ENCODE measurements at places on chromosomes 1 and 21.

- no peak for DNase-seq
Observed at GRCh38 chr1:202130297-202130721, 7.6 kb downstream of the GPR37L1 start.

GRCh38 chr1:204307334-204307883, 52.3 kb downstream of the PLEKHA6 start:
- no peak for DNase-seq

GRCh38 chr1:197367627-197368026, 99.6 kb downstream of the CRB1 start:
- DNase-seq: no peak

- DNase-seq: no peak
Observed at GRCh38 chr1:10867138-10867721, 70.8 kb upstream of the CASZ1 start.

- DNase-seq: no peak
Observed at GRCh38 chr1:102252731-102253505, 256.2 kb upstream of the OLFM3 start.

GRCh38 chr1:223849352-223850254, 3.9 kb upstream of the TP53BP2 start:
- DNase-seq: no peak

DNA sequence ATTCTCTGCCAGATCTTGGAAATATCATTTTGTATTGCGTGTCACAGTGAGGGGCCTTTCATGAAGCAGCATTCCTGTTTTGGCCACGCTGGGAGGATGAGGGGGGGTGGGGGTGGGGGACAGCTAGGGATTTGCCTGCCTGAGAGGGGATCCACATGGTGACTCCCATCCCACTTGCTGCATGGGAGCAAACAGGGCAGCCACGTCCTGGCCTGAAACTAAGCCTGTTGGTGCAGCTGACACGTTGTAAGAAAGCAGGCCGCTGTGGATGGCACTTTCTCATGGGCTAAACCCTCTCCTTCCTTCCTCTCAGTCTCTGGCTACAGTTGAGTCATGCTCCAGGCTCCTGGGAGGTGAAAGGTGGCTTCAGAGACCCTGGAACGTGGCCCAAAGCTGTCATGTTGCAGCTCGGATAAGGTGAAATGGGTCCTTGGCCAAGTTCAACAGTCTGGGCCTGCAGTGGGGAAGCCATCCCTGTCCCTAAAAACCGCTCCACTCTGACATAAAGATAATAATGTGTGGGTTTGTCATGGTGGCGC, 346.7 kb upstream of the VAMP3 start:
- DNase-seq: peak; percentile 37

DNA sequence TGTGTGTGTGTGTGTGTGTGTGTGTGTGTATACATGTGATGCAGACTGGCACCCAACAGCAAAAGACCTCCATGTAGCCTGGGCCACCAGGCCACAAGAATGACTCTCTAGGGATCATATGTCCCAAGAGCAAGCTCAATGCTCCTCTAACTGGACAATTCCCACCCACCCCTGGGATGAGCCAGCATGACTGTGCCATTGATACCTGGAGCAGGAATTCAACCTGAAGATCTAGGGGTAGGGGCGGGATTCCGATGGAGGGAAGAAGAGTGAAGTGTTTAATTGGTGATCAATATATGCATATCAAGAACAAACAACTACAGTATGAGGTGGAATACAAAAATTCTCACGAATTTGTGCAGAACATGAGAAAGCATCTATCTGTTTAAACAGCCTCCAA, 136.2 kb downstream of the PSMG1 start:
- DNase-seq: no peak

DNA sequence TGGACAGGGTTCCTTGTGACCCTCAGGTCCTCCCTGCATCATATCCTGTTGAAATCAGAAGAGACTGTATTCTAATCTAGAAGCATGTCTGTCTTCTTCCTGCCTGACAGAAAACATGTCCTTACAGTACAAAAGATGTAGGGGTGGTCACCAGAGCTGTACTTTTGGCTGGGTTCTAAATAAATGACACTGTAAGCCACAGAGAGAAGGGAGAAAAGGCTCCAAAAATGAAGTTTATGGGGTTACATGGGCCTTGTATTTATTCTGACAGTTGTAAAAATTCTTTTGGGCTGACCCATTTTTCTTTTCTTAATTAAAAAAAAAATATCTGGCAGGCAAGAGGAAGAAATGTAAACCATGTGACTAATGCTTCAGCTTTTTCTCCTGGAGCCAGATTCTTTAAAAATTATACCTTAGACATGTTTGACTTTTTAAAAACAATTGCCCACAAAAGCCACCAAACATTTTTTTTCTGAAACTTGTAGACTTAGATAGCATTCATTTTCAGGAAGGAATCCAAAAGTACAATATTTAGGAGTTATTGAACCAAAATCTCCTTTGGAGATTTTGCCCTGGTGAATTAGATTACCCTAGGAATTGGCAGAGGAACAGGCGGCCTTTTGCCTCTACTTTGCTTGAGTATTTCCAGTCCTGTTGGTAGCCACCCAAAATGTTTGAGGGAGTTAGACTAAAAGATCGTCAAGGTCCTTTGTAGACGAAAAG, 17.1 kb downstream of the RGL1 start:
- no peak for DNase-seq

GRCh38 chr1:60958001-60958400, 124.4 kb upstream of the NFIA start:
- DNase-seq: no peak

DNA sequence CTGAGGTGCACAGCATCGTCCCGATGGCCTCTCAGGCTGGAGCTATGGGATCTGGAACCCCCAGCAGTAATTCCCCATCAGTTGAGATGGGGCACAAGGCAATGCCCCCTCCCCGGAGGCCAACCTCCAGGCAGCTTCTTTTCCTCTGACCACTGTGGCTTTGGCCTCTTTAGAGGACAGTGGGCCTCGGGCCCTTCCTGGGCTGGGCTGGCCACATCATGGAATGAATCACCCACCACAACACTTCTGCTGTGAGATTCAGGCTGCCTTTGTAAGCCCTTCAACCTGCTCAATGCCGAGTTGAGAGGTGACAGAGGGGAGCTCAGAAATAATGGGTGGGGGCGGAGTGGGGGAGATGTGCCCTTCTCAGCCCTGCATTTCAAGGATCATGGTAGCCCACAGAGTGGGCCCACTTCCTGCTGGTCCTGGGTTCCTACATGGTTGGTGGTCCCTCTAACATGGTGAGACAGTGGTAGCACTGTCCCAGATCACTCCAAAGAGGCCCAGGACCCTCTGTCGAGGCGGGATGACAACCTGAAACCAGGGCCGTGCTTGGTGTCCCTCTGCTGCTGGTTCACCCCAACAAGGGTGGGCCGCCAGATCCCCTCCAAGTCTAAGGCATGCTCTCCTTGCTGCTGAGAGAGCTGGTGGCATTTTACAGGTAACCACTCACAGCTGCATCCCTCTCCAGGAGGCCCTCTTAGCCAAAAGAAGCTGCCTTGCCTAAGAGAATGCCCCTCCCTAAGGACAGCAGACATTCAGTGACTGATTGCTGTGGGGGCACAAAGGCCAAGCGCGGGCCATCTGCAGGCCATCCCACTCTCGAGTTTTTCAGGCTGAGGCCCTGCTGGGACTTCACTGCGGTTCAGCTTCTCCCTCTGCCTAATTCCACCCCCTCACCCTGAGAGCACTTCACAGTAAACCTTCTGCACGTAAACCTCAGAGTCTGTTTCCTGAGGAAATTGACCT, 29.7 kb upstream of the EVA1B start:
- DNase-seq: no peak

- DNase-seq: peak; percentile 96
Observed at GRCh38 chr1:16236511-16237342, at the start of gene CPLANE2. TSS of gene CPLANE2 (minus strand) at chr1:16237183. CDS start at chr1:16236742, 441 bp downstream.

GRCh38 chr1:45084562-45084961, 72.5 kb downstream of the UROD start:
- DNase-seq: no peak

GRCh38 chr1:244878681-244879080, 14.3 kb upstream of the HNRNPU start:
- DNase-seq: no peak

- no peak for DNase-seq
Observed at GRCh38 chr1:169945181-169945580, 51.5 kb upstream of the SCYL3 start.

DNA sequence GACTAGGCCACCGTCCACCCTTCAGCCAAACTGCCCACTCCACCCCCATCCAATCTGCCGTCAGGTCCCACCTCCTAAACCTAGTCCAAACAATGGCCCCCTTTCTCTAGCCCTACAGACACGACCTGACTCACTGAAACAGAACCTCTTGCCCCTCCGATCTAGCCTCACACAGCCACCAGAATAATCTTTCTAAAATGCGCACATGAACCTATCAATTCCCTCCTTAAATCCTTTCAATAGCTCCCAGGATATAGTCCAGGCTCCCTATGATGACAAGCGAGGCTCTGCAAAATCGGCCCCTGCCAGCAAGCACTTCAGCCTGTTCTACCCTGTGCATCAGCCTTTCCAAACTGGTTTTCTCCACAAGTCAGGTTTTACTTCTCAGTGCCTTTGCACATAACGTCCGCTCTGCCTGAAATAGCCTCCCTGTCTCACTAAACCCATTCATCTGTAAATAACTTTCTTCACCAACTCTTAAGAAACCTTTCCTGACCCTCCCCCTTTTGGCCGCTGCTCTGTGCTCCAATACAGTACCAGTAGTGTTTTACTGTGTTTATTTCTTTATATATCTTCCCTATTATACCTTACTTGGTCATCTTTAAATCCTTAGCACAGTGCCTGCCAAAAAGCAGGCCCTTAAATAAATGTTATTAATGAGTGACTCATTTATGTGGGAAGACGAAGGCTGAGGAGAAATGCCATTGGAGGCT, 9.0 kb upstream of the CDC20 start:
- peak; percentile 30 for DNase-seq

DNA sequence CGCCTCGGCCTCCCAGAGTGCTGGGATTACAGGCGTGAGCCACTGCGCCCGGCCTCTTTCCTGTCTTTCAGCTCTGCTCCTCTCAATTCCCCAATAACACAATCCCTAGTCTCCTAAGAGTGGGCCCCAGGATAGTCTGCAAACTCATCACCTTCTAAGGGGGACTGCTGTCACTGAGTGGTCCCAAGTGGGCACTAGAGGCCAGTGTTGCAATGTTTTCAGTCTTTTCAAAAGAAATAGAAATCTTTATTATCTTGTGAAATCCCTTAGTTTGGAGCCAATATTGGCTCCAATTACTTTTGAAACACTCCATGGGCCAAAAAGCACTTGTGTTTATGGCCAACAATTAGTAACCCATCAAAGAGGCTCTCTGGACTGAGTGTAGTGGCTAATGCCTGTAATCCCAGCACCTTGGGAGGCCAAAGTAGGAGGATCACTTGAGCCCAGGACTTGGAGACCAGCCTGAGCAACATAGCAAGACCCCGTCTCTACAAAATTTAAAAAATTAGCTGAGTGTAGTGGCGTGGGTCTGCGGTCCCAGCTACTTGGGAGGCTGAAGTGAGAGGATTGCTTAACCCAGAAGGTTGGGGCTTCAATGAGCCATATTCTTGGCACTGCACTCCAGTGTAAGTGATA, 28.6 kb upstream of the ZNF697 start:
- DNase-seq: peak; percentile 57

- DNase-seq: no peak
Observed at GRCh38 chr1:119783354-119784185, 14.9 kb upstream of the HMGCS2 start.

DNA sequence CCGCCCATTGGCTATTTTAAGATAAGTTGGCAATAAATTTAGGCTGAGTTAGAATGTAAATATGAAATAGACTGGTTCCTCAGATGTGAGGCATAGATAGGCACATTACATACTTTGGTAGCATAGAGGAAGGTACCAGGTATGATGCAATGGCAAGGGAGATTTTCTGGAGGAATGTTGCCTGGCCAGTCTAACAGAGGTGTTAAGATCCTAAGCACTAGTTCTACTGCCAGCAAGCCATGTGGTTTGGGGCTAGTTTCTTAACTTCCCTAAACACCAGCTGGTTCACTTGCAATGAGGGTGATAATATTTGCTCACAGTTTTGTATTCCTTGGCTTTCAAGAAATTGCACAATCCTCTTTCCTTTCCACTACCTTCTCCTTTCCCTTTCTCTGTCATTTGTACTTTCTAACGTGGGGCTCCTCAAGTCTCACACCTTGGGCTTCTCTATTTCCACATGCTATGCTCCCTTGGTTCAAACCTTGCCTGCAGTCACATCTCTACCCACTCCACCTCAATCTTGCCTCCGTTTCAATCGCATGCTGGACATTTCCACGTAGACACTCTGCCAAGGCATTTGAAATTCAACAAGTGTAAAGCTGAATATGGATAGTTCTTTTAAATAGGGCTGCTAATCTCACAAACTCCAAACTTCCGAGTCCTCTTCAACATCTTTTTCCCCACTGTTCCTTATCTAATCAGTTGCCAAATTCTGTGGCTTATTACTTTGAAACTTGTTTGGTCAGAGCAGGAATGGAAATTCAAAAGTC, 4.7 kb upstream of the CD55 start:
- DNase-seq: no peak

- peak; percentile 57 for DNase-seq
Observed at GRCh38 chr1:228088586-228089498, 6.3 kb downstream of the ARF1 start.

DNA sequence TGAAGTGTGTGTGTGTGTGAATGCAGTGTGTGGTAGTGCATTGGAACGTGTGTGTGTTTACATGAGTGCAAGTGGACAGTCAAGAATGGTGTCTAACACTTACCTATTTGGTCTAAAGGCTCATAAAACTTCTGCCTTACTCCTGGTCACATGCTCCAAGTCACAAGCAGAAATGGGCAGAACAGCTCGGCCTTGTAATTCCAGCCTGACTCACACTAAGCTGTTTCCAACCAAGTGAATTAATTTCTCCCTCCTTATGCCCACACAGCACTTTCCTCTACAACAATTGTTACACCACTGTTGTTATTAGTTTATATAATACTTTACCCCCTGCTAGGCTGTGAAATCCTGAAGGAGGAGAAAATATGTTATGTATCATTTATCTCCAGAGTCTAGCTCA, 43.8 kb downstream of the DDR2 start:
- peak; percentile 62 for DNase-seq

GRCh38 chr1:93665015-93665414, 16.6 kb downstream of the BCAR3 start:
- DNase-seq: no peak

DNA sequence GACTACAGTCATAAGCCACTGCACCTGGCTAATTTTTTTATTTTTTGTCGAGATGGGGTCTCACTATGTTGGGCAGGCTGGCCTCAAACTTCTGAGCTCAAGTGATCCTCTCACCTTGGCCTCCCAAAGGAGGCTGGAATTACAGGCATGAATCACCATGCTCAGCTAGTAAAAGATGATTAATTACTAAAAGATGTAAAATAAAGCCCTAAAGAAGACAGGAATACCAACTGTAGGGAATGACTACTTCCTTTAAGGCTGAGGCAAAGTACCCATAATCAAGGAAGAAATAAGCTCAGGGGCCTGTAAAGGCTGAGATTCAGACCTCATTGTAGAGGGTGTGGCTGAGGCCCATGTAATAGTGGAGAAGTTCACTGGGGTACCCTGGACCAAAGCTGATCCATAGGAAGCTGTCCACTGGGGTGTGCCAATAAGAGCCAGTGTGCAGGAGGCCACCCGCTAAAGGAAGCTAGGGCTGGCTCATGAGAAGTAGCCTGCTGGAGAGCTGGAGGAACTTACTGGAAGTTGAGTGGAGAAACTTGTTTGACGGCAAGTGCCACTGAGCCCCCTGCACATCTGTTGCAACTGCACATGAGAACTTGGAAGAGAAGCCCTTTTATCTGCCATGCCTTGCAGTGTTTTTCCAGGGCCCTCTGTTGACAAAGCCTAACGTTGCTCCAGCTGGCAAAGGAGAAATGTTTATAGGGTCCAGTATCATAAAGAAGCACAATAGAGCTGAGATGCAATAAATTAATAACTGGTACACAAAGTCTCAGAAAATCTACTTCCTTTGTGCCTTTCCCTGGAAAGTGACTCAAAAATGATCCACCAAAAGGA, 17.8 kb upstream of the SERTAD4 start:
- DNase-seq: no peak

- DNase-seq: no peak
Observed at GRCh38 chr1:29777522-29777921, 541.2 kb downstream of the PTPRU start.
